Uterus (tissue), 4 donors: ENCODE measurements at places on chromosomes 13 and 19.

- no peaks in the 10 kb centered on the region for H3K36me3 ChIP-seq
- H3K4me3 ChIP-seq: no peak overlapping the region
- no peak overlapping the region for H3K27ac ChIP-seq
- no peaks in the 10 kb centered on the region for H3K27me3 ChIP-seq
These were observed 88.6 kb upstream of the MYCBP2 start for GRCh38 chr13:77415253-77416071.

DNA sequence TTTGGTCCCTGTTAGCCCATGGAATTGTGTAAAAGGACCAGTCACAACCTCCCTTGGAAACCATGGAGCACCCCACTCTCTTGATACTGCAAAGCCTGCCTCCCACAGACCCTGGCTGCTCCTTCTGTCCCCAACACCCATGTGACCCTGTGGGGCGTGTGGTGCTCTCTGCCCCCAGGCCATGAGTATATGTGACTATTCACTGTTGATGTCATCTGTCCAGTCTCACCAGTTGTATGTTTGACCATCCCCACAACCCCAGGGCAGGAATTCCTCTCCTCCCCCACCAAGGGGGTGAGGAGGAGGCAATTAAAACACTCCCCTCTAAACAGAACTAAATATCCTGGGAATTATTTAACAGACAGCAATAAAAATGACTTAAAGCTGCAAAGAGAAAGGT lies 35.2 kb downstream of the KCTD15 start:
- H3K27me3 ChIP-seq: no peaks in the 10 kb centered on the region
- no peaks in the 10 kb centered on the region for H3K36me3 ChIP-seq
- H3K4me1 ChIP-seq: no peaks in the 10 kb centered on the region
- no peak overlapping the region for H3K27ac ChIP-seq
- no peak for DNase-seq
- H3K4me3 ChIP-seq: no peak overlapping the region

GRCh38 chr13:106569233-106570095 lies 1.5 kb upstream of the ARGLU1 start:
- no peak overlapping the region for H3K27ac ChIP-seq
- H3K4me3 ChIP-seq: no peak overlapping the region
- H3K27me3 ChIP-seq: no peaks in the 10 kb centered on the region
- H3K4me1 ChIP-seq: no peaks in the 10 kb centered on the region
- no peaks in the 10 kb centered on the region for H3K36me3 ChIP-seq
- DNase-seq: no peak

GRCh38 chr13:46334035-46334822 lies 52.8 kb downstream of the RUBCNL start:
- no peaks in the 10 kb centered on the region for H3K27me3 ChIP-seq
- DNase-seq: no peak
- no peak overlapping the region for H3K27ac ChIP-seq
- H3K4me1 ChIP-seq: no peaks in the 10 kb centered on the region
- no peak overlapping the region for H3K4me3 ChIP-seq
- H3K36me3 ChIP-seq: no peaks in the 10 kb centered on the region
